ENCODE measurements at places on chromosomes 3 and 15.

GRCh38 chr15:101000271-101000681 lies 81.1 kb downstream of the LRRK1 start:
- no peak for DNase-seq

GRCh38 chr3:73669260-73669659 lies 44.5 kb upstream of the PDZRN3 start:
- DNase-seq = no peak

GRCh38 chr3:41088882-41089281 lies 110.4 kb upstream of the CTNNB1 start:
- DNase-seq = no peak

- DNase-seq = no peak
Measured at GRCh38 chr3:72143966-72144717, 359.2 kb upstream of the PROK2 start.

GRCh38 chr3:186210852-186211500 lies 102.1 kb upstream of the ETV5 start:
- DNase-seq = no peak

DNA sequence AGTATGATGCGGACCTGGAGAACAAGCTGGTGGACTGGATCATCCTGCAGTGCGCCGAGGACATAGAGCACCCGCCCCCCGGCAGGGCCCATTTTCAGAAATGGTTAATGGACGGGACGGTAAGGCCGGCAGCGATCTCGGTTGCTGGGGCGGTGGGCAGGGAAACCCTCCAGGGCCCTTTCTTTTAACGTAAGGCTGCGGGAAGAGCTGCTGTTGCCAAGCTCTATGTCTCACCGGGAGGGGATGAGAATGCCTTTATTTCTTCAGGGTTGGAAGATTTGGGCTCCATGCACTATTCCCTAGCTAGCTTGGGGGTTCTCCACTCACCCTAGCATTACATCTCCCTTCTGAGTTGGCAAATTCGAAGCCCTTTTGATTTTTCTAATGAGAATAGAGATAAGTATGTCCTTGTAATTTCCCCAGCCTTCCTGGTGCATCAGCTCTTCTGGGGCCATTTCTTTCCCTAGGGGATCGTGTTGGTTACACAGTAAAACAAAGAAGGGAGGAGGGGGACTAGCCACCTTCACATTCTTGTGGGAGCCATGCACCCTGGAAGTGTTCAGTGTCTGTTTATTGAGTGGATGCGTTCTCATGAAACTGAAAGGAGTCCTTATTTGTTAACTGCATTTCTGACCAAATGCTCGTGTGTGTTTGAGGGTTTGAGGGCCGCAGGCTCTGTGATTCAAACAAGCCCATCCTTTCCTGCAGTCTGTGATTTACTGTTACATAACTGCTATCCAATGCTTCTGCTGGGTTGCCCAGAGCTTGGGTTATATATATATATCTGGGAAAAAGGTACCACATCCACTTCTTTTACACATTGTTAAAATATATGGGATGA lies 982 bp downstream of the TAGLN3 start:
- DNase-seq = no peak
